ENCODE measurements at places on chromosomes 16 and 17.

- no peak overlapping the region for H3K4me3 ChIP-seq
- DNase-seq = no peak
- H3K4me1 ChIP-seq = peaks cover 12% of the 10 kb centered on the region
These were observed 29.0 kb downstream of the WSB1 start for GRCh38 chr17:27322690-27323508.

DNA sequence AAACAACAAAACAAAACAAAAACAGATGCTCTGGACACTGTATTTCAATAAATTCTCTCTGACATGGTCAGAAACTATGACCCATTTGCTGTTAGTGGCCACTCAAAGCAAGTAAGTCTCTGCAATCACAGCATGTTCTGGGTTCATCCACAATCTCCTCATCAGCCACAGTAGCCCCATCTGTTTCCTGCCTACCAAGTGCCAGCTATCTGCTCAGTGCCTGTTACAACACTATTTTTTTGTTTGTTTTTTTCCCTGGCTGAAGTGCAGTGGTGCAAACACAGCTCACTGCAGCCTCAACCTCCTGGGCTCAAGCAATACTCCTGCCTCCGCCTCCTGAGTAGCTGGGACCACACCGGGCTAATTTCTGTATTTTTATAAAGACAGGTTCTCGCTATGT, 137.9 kb downstream of the SOX9 start:
- H3K4me3 ChIP-seq = no peak overlapping the region
- no peaks in the 10 kb centered on the region for H3K4me1 ChIP-seq
- no peak for DNase-seq
- H3K36me3 ChIP-seq = no peaks in the 10 kb centered on the region
- no peaks in the 10 kb centered on the region for H3K27me3 ChIP-seq

DNA sequence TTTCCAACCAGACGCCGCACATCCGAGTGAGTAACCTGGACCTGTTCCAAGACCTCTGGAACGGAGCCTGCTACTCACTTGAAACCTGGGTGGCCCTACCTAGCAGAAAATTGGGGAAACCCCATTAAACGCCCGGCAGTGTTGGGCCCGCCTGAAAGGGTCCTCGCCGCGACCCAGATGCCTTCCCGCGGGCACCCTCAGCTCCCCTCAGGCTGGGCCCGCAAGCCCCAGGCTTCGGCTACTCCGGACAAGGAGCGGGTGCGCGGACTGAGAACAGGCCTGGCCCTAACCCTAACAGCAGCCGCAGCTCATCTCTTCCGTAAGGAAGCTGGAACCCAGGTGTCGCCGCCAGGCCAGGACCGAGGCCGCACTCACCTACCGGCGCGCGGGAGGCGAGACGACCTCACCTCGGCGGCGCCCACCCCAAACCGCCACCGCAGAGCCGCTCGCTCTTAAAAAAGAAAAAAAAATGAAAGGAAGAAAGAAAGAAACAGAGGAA, 344 bp downstream of the PSME3IP1 start:
- peaks cover 54% of the 10 kb centered on the region for H3K4me1 ChIP-seq
- peaks cover 13% of the 10 kb centered on the region for H3K36me3 ChIP-seq
- H3K27me3 ChIP-seq = no peaks in the 10 kb centered on the region
- no peak for DNase-seq
- H3K4me3 ChIP-seq = peak overlapping the region; percentile 98
- peak overlapping the region; percentile 99 for H3K27ac ChIP-seq

DNA sequence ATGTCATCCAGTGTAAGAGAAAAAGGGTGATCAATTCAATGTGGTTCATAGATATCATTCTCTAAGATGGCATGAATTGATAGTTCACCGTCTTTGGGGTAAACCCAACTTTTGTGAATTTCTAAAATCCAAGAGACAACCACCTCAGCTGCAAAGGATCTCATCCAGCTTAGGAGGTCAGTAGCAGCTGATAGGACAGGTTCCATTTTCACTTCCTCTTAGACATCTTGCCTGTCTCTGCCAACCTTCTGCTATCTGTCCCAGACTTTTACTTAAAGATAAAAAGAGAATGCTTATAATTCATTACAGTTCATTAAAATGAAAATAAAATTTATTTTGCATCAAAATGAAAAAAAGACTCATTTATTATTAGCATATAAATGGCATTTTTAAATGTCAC, 468.2 kb downstream of the XYLT1 start:
- no peak overlapping the region for H3K4me3 ChIP-seq

DNA sequence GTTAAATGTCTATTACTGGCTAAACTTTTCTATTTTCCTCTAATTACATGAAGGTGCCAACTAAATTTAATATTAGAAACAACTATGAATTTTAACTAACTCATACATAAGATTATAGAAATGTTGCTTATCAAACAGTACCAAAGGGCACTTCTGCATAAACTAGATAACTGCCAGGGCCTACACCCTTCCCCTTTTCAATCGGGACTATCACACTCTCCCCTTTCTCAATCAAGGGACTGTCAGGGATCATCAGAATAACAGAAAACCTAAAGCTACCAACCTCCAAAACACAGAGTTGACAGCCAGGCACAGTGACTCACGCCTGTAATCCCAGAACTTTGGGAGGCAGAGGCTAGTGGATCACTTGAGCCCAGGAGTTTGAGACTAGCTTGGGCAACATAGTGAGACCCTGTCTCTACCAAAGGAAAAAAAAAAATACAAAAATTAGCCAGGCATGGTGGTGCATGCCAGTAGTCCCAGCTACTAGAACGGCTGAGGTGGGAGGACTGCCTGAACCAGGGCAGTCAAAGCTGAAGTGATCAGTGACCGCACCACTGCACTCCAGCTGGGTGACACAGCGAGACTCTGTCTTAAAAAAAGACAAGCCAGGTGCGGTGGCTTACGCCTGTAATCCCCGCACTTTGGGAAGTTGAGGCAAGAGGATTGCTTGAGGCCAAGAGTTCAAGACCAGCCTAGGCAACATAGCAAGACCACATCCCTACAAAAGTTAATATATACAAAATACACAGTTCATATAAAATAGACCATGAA, 3.2 kb upstream of the PHLPP2 start:
- peaks cover 24% of the 10 kb centered on the region for H3K4me1 ChIP-seq
- H3K27ac ChIP-seq = peak overlapping the region; percentile 56
- H3K27me3 ChIP-seq = no peaks in the 10 kb centered on the region
- no peak overlapping the region for H3K4me3 ChIP-seq
- DNase-seq = peak; percentile 23

GRCh38 chr16:1345087-1345486, 6.6 kb downstream of the TSR3 start:
- peaks cover 4% of the 10 kb centered on the region for H3K36me3 ChIP-seq
- no peaks in the 10 kb centered on the region for H3K27me3 ChIP-seq
- no peak overlapping the region for H3K4me3 ChIP-seq
- no peak for DNase-seq
- H3K4me1 ChIP-seq = peaks cover 43% of the 10 kb centered on the region

DNA sequence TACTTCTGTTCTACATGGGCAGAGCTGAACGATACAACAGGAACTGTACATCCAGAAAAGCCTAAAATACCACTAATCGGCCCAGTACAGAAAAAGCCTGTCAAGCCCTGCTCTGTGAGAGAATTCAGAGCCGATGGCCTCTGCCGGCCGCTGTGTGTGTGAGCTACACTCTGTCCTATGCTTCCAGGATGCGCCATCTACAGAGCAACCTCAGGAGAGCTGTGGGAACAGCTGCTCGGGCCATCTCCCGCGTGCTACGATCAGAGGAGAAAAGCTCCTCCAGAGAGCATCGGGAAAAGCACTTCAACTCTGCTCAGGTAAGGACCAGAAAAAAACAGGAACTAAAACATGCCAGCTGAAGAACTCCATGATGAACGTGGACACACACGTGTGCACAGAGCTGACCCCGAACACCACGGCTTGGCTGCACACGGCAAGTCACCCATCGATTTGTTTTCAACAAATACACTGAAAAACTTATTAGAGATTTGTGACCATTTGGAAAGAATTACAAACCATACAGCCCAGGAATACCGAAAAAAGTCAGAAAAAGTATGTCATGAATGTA, 115.9 kb downstream of the ANKRD11 start:
- H3K27me3 ChIP-seq = no peaks in the 10 kb centered on the region
- peak overlapping the region; percentile 77 for H3K27ac ChIP-seq
- H3K36me3 ChIP-seq = peaks cover 43% of the 10 kb centered on the region

- H3K36me3 ChIP-seq = peaks cover 74% of the 10 kb centered on the region
- H3K27ac ChIP-seq = no peak overlapping the region
- peaks cover 8% of the 10 kb centered on the region for H3K4me1 ChIP-seq
- no peak for DNase-seq
- H3K27me3 ChIP-seq = no peaks in the 10 kb centered on the region
These were observed 10.2 kb downstream of the SETD1A start for GRCh38 chr16:30967795-30968194.

DNA sequence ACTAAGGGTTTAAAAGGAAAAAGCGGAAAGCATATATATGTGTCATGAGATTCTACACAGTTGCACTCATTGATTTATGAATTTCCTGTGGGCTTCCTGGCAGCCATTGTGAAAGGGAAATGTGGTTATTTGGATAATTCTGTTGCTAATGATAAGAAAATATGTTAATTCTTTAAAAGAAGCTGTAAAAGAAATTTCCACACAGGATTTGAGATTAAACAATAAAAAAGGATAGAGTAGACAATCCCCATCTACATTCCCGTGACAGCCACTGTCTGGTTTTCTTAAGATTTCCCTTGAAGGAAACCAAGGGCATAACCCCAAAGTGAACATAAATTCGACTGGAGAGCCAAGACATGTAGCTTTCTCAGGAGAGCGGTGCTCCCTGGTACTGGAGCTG, 397.5 kb downstream of the CPPED1 start:
- no peak overlapping the region for H3K4me3 ChIP-seq
- H3K36me3 ChIP-seq = peaks cover 40% of the 10 kb centered on the region
- H3K27ac ChIP-seq = no peak overlapping the region
- peaks cover 12% of the 10 kb centered on the region for H3K4me1 ChIP-seq

All from stimulated activated naive B cell treated with anti-CD40 and anti-IgM and Interleukin-4, amounts not matched to agents 10 μg/mL and 1 μg/mL and 100 μg/mL, for 72 hours (primary cell).